Stimulated activated CD8-positive, alpha-beta memory T cell treated with anti-CD3 and anti-CD28 coated beads, Interleukin-4, amount 100 ng/mL, for 1 hour (primary cell): ENCODE measurements at places on chromosomes 1 and 21.

DNA sequence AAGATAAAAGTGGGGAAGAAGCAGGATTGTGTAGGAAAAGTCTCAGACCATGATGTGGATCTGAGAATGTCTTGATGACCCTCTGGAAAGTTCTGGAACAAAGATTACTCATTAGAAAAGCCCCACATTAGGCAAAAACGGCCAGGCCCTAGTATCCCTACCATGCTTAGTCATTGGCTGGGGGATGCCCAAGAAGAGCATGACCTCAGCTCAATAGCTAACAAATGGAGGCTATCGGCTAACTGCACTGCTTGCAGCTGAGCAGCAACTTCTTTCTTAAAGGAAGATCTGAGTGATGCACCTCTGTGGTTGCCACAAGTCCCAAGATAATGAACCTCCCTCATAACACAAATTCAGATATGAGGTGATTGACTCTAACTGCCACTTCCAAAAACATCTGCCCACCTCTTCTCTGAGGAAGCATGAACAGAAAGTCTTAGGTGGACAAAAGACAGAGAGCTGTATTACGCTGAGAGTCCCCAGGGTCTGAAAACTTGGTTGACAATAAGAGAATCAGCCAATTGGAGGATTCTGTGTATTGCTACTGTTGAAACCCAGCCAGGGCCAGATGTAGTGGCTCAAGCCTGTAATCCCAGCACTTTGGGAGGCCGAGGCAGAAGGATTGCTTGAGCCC, 64.6 kb upstream of the AK4 start:
- DNase-seq = no peak

GRCh38 chr1:19739628-19740027, 60.1 kb downstream of the TMCO4 start:
- DNase-seq = no peak

DNA sequence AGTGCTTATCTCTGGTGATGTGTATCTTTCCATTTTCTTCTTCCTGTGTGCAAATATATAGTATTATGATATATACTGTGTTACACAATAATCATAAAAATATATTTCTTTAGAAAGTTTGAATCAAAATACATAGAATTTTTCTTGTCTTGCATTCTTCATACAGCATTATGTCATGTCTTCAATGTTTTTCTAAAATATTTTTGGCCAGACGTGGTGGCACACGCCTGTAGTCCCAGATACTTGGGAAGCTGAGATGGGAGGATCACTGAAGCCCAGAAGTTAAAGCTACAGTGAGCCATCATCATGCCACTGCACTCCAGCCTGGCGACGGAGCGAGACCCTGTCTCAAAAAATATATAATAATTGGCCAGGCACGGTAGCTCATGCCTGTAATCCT, 41.6 kb downstream of the IL6R start:
- DNase-seq = no peak

- no peak for DNase-seq
Measured at GRCh38 chr1:6873298-6874015, 88.2 kb downstream of the CAMTA1 start.

DNA sequence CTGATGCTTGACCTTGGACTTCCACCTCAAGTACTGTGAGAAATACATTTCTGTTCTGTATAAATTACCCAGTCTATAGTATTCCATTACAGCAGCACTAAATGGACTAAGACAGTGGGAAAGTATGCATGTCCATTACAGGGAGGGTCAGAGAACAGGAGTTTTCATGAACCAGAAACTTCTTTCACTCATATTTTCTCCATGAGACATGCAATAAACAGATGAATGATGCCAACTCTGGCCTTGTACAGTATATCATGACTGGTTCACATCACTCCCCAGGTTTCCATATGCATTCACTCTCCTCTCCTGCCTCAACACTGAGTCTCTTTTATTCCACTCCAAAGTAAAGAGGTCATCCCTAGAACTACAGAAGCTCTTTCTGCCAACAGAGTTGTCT, 4.5 kb upstream of the IFI16 start:
- no peak for DNase-seq

GRCh38 chr1:154148807-154149206, 6.1 kb downstream of the NUP210L start:
- DNase-seq = no peak

GRCh38 chr1:23590058-23590783, 30.9 kb upstream of the ID3 start:
- no peak for DNase-seq

- DNase-seq = no peak
Measured at GRCh38 chr21:16651956-16652355, 860.9 kb upstream of the CXADR start.

- DNase-seq = no peak
Measured at GRCh38 chr1:205980237-205980870, 22.8 kb downstream of the RAB7B start.

GRCh38 chr1:85322655-85323054, 46.2 kb upstream of the BCL10 start:
- no peak for DNase-seq

- DNase-seq = no peak
Measured at GRCh38 chr1:119093721-119094120, 46.7 kb downstream of the WARS2 start.

DNA sequence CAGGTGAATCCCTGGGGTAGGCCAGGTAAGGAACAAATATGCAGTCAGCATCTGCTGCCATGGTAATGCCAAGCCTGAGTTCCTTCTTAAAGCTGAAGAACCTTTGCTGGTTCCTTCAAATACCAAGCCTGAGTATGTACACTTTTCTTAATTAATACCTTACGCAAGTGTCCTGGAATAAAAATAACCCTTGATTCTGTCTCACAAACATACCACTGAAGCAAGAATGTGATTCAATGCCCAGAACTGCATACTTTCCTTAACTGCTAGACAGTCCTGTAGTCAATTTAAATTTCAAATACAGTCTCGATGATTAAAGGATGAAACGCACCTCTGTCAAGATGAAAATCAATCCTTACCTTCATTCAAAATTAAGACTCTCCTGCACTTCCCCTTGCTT, 634.0 kb upstream of the CHRM3 start:
- no peak for DNase-seq

DNA sequence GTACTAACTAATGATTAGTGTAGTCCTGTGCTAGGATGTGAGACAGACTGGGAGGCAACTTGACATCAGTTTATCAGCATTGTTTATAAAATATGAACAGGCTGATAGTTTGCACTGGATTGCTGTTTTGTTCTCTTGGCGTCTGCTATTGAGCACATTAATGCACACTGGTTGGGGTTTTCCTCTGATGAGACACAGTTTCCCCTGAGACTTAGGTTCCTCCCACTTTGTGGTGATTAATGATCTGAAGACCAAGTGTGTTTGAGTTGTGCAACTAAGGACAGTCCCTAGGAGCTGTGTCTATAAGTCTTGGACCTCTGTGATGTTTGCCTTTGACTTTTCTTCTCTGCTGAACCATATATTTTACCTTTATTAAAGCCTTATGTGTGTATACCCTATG, 1015.4 kb downstream of the AMY1C start:
- DNase-seq = no peak

DNA sequence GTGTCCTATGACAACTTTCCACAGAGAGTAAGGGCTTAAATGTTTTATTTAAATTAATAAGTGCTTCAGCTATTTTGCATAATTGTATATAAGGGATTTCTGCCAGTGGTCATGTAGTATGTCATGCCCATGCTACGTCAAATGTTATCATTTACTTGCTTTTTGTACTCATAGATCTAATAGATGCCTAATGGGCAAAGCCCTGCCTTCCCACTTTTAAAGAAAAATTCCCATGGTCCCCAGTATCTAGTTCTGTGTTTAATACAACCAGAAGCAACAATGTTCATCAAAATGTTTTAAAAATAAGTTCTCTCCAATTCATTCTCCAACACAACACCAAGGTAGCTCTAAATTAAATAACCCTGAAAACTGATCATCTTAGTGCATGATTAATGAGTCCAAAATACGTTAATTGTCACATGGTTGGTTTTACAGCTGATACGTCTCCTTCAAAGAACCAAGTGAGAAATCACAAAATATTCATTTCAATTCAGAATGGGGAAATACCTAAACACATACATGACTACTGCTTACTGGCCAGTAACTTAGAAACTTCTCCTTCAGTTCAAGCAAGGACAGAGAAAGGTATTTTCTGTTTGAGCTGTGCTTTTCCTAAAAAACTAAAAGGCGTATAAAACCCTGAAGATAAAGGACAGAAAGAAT, 49.1 kb upstream of the SDC3 start:
- no peak for DNase-seq

DNA sequence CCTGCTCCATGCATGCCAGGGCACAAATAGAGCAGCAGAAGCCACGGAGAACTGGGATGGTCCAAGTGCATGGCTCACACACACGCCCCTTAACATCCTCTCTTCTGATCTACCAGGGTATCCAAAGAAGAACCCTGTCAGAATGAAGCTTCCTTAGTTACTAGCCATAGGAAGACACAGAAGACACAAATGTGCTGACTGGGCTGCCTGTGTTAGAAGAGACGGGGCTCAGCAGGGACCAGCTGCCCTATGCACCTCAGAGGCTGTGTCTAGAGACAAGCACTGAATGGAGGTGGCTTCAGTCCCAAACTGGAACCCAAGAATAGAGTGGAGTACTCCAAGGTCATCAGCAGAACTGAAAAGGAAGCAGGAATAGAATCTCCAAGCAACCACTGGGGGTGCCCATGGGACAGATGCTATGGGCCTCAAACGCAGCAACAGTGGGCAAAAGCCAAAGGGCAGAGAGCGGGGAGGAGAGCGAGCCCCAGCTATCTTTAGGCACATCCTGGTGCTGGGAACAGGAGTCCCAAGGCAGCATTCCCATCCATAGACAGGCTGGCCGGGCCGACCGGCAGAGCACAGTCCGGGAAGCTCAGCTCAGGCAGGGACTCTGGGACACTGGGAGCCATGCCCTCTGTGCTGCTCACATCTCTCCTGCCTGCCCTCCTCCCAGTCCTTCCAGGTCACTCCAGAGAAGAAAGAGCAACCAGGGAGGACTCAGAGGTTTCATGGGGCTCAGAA, 9.5 kb downstream of the SLC6A9 start:
- DNase-seq = no peak

DNA sequence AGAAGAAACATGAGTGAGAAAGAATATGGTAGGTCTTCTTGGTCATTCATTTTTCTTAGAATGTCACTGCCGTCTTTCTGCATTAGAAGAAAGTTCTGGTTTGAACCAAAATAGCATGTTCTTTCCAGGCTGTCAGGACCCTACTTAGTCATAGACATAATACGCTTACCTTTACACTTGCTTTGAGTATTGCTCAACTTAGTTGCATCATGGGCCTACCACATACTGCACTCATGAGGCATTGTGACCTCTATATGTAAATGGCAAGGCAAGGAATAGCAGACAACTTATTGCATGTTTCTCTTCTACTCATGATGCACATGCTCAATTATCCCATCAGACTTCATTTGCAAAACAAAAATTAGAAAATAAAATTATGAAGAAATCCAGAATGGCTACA, 415.0 kb downstream of the HLX start:
- no peak for DNase-seq

- no peak for DNase-seq
Measured at GRCh38 chr1:27471477-27471876, 18.5 kb downstream of the WASF2 start.

DNA sequence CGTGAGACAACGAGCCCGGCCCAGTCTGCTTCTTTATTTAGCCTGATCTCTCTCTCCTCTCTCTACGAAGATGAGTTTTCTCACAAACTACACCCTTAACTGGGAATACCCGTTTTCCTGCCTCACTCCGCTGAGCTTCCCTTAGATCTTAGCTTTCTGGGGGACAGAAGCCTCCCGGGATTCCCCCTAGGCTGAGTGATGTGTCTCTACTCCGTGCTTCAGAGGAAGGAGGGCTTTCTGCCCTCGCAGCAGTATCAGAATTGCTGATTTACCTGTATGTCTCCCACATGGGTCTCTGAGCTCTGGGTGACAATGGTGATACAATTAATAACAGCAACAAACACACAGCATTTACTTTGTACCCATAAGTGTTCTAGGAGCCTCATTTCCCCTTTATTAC, 1.0 kb downstream of the ZBTB17 start:
- DNase-seq = no peak

DNA sequence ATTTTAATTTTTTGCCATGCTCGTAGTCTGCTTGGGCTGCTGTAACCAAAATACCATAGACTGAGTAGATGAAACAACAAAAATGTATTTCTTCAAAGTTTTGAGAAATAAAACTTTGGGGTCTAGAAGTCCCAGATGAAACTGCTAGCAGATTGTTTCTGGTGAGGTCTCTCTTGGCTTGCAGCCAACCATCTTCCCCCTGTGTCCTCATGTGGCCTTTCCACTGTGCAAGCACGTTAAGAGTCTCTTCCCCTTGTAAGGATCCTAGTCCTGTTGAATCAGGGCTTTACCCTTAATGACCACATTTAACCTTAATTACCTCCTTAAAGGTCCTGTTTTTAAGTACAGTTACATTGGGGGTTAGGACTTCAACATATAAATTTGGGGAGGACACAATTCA, 86.6 kb downstream of the PTBP2 start:
- DNase-seq = no peak
